ENCODE measurements at places on chromosomes 11 and 22. TPM values are rescaled to one million over a fixed set of nuclear protein-coding genes. Genes with fewer than 3 reads are reported as not detected.

GRCh38 chr11:4569075-4569474 lies 12.5 kb upstream of the OR52I2 start:
- DNase-seq = no peak

GRCh38 chr11:67486481-67487195 lies 3.8 kb downstream of the AIP start:
- peak; percentile 50 for DNase-seq

Gene OR52E8
- polyA plus RNA-seq = not detected

DNA sequence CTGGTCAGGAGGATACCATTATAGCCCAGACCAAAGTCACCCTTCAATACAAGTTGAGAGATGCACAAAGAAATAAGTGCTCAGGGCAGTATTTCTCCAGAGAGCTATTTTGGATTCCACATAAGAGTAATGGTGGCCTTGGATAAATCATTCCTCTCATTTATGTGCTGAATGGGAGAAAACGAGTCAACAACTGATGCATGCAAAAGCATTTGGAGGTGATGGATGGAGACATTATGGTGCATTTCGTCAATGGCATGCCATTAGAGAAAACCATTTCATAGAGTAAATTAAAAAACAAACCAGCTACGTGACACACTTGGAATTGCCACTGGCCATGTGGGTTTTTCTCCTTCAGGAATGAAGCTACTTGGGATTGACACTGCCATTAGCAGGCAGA lies 81.2 kb downstream of the ARL14EP start:
- DNase-seq = no peak

GRCh38 chr22:22955276-22955798 lies 67.7 kb downstream of the IGLL5 start:
- no peak for DNase-seq

Gene BTG4
- not detected for polyA plus RNA-seq

- no peak for DNase-seq
Observed at GRCh38 chr22:45915151-45915550, 61.8 kb downstream of the WNT7B start.

- no peak for DNase-seq
Observed at GRCh38 chr11:33696931-33697638, 3.5 kb downstream of the C11orf91 start.

Gene OR51B2
- not detected for polyA plus RNA-seq

- DNase-seq = no peak
Observed at GRCh38 chr11:45973601-45974000, 51.1 kb downstream of the LARGE2 start.

GRCh38 chr22:20011123-20011992 lies 5.3 kb downstream of the ARVCF start:
- DNase-seq = no peak

DNA sequence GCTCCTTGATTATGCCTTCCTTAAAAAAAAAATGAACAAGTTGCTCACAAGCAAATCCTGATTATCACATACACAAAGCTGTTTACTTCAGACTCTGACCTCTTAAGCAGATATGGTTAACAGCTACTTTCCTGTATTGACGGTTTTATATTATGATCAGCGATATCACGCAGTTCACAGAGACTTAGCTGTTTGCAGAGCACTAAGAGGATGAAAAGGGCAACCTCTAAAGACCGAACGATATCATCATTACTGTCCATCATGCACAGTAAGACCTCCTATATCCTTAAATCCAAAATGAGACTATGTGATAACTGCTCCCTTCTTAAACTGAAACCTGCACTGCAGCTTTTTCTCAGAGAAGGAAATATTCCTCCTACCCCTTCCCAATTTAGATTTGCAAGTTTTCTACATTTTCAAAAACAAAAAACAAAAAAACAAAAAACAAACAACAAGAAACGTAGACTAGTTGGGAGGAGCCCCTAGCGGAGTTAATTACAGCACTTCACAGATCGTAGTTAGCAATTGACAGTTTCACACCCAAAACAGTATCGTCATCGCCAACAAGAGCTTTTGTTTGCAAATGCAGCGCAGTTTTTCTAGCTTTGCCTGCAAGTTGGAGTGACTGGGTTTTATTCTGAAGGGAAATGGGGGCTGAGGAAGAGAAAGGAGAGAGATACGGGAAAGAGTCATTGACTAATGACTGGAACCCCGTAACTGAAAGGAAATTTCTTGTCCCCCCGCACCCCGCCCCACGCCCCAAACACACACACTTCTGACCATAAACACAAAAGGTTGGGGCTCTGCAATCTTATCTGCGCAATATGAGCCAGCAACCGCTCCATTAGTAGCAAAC lies 1.2 kb downstream of the DDX6 start:
- DNase-seq = peak; percentile 62

GRCh38 chr22:41222846-41223507 lies 17.8 kb downstream of the CHADL start:
- DNase-seq = no peak

DNA sequence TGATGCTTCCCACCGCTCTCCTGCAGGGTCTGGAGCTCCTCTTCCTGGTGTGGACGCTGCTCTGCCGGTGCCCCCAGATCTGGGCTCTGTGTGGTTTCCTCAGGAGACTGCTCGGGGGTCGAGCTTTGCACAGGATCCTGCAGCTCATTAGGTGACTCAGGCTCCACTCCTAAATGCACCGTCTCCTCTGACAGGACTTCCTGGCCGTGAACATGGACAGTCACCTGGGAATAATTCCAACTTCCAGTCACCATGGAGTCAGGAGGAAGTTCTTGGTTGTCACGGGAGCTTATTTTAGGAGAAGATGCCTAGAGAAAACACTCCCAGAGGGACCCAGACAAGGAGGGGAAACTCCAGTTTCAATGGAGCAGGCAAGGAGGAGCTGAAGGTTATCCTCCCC lies 11.9 kb downstream of the ZNF202 start:
- no peak for DNase-seq

Gene OR10D3
- not detected for polyA plus RNA-seq

DNA sequence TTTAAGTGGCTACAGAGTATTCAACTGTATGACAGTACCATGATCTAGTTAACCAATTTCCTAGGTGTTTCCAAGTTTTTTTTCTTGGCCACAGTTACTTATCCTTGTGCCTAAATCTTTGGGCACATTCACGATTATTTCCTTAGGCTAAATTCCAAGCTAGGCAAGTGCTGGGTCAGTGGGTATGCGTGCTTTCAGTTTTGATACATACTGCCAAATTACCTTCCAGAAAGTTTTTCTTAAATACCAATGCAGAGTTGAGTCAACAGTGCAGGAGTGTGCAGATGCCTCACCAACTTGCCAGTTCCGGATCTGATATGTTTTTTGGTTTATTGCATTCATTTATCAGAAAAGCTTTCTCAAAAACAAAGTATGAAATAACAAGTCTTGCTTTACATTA lies 67.9 kb upstream of the OR4B1 start:
- no peak for DNase-seq

- no peak for DNase-seq
Observed at GRCh38 chr22:44669561-44669976, 32.4 kb upstream of the PRR5 start.

DNA sequence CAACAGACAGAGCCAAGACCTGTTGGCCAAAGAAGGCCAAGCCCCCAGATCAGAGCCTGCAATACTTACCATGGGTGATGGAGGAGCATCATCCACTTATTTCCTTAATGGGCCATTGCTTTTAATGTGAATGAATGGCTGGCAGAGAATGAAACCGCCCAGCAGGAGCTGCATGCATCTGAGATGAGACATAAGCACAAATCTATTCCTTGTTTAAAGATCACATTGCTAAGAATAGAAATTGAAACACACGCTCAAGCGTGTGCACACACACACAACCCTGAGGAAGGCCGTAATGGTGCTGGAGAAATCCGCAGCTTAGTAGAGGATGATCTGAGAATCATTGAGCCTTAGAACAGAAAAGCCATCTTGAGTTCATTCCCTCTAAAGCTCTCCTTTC lies 5.3 kb upstream of the RRAS2 start:
- no peak for DNase-seq

DNA sequence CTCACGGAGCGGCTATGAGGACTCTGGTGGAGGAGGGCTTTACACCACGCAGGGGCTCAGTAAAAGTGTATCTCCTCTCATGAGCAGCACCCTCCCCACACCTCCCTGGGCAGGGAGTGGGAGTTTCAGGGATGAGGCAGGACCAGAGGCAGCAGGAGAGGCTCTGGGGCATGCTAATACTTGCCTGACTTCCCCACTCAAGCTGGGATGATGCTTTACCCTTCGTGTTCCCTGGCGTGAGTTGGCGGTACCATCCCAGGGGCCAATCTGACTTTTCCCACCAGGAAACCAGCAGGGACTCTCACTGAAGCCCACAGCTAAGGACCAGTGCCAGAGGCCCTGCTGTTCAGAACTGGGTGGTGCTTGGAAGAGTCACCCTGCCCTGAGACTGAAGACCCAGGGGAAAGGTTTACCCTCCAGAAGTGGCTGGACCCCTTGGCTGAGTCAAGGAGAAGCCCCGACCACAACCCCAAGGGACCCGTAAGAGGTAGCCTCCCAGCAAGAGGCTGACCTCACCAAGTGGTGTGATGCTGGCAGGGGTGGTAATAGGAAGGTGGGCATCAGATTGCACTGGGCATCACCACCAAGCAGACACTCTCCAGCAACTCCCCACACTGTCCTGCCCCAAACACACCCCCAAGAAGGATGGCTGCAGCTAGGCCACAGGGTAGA lies 65.6 kb downstream of the THAP12 start:
- DNase-seq = no peak

Gene PTPRCAP
- 1,315 TPM for polyA plus RNA-seq

DNA sequence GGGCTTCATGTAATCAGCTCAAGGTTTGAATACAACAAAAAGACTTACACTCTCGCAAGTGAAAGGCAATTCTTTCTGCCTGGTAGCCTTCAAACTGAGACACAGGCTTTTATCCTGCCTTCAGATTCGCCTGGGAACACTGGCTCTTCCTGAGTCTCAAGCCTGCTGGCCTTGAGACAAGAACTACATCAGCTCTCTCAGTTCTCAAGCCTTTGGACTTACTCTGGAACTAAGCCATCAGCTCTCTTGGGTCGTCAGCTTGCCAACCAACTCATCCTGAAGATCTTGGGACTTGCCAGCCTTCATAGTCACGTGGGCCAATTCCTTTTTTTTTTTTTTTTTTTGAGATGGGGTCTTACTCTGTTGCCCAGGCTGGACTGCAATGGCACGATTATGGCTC lies 35.7 kb upstream of the LRRC10B start:
- no peak for DNase-seq

DNA sequence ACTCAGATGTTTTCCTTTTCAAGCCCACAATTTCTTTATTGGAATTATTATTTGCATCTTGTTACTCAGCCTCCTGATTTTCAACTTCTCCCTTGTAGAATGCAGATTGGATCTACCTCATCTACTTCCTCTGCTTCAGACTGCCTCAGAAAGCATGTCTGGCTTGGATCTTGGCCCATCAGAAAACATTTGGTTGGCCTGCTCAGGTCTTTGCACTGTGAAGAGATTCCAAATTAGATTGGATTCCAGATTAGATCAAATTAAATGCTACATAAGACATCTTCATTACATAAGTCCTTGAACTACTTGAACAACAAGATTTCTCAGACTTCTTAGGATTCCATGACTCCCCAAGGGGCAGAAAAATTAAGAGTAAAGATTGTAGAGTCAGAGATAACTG lies 358.0 kb downstream of the DLG2 start:
- DNase-seq = no peak

GRCh38 chr11:4699697-4700435 lies 2.2 kb upstream of the OR51E2 start:
- DNase-seq = no peak

Gene POU2AF3
- not detected for polyA plus RNA-seq

GRCh38 chr22:26448941-26449340 lies 19.9 kb downstream of the ASPHD2 start:
- no peak for DNase-seq

DNA sequence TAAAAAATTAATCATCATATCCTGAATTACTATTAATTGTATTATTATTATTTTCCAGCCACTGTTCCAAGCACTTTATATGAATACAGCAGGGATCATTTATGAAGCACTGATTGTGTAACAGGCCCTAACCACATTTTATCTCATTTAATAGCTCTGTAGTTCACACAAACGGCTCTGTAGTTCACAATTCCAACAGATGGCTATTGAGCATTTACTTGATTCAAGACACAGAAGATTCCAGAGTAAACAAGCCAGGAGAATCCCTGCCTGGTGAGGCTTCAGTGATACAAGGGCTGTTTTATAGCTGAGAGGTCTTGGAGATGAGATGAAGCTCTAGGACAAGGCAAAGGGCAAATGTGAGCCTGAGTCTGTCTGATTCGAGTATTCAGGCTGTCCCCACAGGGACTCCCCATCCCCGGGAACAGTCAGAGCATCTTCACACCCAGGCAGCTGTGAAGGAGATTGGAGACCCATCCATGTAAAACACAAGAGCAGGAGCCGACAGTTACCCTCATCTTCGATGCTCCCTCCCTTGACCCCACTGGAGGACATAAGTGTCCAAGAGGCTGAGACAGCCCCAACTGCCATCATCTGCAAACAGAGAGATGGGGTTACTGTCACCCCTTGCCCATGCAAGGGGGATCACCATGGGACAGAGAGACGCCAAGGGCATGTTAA lies 222.5 kb downstream of the MN1 start:
- no peak for DNase-seq

Gene ZPR1
- 34.3 TPM for polyA plus RNA-seq

- no peak for DNase-seq
Observed at GRCh38 chr11:121341609-121342008, 49.0 kb downstream of the SC5D start.

GRCh38 chr22:22210375-22210774 lies 34.2 kb upstream of the VPREB1 start:
- no peak for DNase-seq

Gene KCNQ1
- polyA plus RNA-seq = 0.13 TPM

Gene WT1
- not detected for polyA plus RNA-seq

DNA sequence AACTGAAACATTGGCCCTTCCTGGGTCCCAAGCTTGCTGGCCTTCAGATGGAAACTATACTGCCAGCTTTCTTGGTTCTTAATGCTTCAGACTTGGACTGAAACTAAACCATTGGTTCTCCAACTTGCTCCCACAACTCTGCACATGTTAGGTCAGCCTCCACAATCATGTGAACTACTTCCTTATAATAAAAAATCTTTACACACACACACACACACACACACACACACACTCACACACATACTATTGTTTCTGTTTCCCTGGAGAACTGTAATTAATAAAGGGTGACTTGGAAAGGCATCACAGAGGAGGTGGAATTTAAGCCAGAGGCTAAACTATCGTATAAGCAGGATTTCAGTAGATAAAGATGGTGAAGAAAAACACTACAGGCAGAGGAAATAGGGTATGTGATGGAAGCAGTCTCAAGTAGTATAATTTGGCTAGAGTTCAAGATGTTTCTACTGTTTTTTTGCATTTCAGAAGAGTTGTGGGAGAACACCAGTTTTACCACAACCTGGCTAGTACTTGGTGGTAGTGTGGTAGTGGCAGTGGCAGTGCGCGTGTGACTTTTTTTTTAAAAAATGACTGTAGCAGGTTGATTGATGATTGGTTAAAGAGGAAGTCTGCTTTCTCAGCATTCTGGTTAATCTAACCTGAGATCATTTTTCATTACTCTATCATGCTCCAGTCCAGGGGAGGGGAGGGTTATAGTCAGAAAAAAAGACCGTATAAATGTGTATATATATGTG lies 70.1 kb downstream of the PDE3B start:
- DNase-seq = peak; percentile 75

Gene MMP13
- polyA plus RNA-seq = not detected

GRCh38 chr22:24392218-24392931 lies 35.0 kb upstream of the ADORA2A start:
- no peak for DNase-seq
